Activated CD4-positive, alpha-beta T cell treated with anti-CD3 and anti-CD28 coated beads for 36 hours (primary cell): ENCODE measurements at places on chromosomes 1 and 21. TPM values are rescaled to one million over a fixed set of nuclear protein-coding genes. Genes with fewer than 3 reads are reported as not detected.

DNA sequence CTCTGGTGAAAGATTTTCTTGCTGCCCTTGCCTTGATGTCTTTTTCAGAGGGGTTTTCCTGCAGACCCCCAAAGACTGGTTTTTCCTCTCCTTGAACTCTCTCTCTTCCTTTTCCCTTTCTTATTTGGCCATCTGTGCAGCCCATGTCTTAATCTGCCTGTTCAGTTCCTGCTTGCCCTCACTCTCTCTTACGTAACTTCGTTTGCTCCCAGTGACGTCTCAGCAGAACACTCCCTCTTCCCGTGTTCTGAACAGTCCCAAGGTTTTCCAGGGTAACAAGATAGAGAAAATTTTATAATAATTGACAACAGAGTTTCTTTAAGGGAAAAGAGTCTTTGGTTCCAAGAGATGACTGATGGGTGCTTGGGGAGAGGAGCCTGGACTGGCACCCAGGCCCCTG lies 109.1 kb upstream of the LMO4 start:
- H3K4me3 ChIP-seq = no peak overlapping the region
- no peaks in the 10 kb centered on the region for H3K36me3 ChIP-seq
- H3K27ac ChIP-seq = no peak overlapping the region
- DNase-seq = no peak
- no peaks in the 10 kb centered on the region for H3K4me1 ChIP-seq

PANK4 gene
- total RNA-seq = 32.4 TPM

GRCh38 chr1:20099533-20099932 lies 19.8 kb downstream of the PLA2G2D start:
- no peak for DNase-seq
- H3K36me3 ChIP-seq = no peaks in the 10 kb centered on the region
- H3K27me3 ChIP-seq = peaks cover 2% of the 10 kb centered on the region
- H3K4me1 ChIP-seq = peaks cover 5% of the 10 kb centered on the region

DNA sequence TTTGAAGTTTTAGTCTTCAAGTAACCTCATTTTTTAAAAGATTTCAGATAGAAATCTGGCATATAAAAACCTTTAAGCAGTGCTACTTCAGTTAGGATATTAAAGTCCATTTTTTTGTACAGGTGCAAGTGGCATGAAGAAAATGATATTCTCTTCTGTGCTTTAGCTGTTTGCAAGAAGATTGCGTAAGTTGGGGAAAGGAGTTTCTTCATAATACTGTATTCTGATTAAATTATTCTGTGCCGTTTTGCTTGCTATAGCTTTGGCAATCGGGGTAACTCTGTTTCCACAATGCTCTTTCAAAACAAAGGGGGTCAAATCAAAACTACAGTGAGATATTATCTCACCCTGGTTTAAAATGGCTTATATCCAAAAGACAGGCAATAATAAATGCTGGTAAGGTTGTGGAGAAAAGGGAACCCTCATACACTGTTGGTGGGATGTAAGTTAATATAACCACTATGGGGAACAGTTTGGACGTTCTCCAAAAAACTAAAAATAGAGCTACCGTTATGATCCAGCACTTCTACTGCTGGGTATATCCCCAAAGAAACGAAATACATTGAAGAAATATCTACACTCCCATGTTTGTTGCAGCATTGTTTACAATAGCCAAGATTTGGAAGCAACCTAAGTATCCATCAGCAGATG lies 27.1 kb downstream of the MAEL start:
- peaks cover 17% of the 10 kb centered on the region for H3K27me3 ChIP-seq
- H3K36me3 ChIP-seq = no peaks in the 10 kb centered on the region
- no peak overlapping the region for H3K27ac ChIP-seq
- DNase-seq = no peak
- no peak overlapping the region for H3K4me3 ChIP-seq
- H3K4me1 ChIP-seq = no peaks in the 10 kb centered on the region

PTAFR gene
- total RNA-seq = 0.19 TPM
